NCI-H460 (cell line): ENCODE measurements at places on chromosomes 6 and 20. TPM values are rescaled to one million over a fixed set of nuclear protein-coding genes. Genes with fewer than 3 reads are reported as not detected.

Gene KCNS1
- total RNA-seq: not detected in 2 replicates

Gene COL10A1
- total RNA-seq: 0.02 TPM in 1 of 2 replicates, not detected in the other

Gene CFAP61
- 0.32 TPM in 1 of 2 replicates, not detected in the other for total RNA-seq

Gene ZSCAN31
- total RNA-seq: 31.9 and 41.4 TPM in 2 replicates

Gene MBOAT1
- 8.8 and 9.7 TPM in 2 replicates for total RNA-seq

Gene OR2B6
- total RNA-seq: 0.42 TPM in 1 of 2 replicates, not detected in the other

Gene THEMIS
- total RNA-seq: not detected in 2 replicates

DNA sequence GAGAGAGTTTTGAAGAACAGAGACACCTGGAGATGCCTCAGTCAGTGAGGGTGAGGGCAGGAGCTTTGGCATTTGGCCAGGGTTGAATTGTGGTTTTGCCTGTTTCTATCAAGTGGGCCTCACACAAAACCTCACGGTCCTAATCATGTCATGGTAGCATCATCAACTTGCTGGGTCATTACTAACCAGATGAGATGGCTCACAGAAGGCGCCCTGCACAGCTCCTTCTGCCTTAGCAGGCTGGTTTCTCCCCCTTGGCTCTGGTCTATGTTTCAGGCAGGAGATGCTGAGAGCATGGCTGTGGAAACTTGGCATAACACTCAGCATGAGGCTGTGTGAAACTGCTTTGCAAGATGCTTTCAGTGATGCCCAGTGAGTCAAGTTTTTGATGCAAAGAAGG, 99.3 kb downstream of the LRRC1 start:
- DNase-seq: no peak

GRCh38 chr6:18022398-18023231, 35.2 kb upstream of the KIF13A start:
- DNase-seq: no peak

- DNase-seq: no peak
These were observed 104.3 kb upstream of the BEND6 start for GRCh38 chr6:56850626-56851025.

GRCh38 chr6:147905711-147906110, 397.2 kb downstream of the SAMD5 start:
- no peak for DNase-seq

DNA sequence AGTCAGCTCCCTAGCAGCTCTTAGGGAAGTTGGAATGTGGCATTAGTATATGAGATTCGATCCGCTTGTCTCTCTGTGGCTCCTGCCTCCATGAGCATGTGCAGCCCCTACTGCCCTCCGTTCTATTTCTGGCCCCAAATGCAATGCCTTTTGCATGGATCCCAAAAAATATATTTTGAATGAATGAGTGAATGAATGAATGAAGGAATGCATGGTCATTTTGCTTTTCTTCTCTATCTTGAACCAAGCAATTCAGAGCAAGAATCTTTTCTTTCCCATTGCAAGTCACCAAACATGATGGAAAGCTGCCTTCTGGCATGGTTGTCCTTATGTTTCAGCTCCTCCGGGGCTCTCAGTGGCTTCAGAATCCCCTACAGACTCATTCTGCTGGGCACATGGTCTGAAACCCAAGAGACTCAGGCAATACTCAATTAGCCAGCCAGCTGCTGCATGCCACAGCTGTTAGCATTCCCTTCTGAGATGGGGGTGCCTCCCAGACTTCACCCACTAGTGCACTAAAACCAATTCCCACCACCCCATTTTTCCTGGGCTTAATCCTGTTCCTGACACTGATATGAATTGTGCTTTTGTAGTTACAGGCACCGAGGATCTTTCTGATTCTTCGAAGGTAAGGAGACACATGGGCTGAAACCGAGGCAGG, 2.6 kb upstream of the IYD start:
- DNase-seq: no peak

GRCh38 chr6:56686429-56686828, 43.7 kb upstream of the DST start:
- DNase-seq: no peak

- no peak for DNase-seq
These were observed 106.6 kb upstream of the NRSN1 start for GRCh38 chr6:24019393-24019792.

GRCh38 chr6:148247386-148248063, 95.1 kb upstream of the SASH1 start:
- DNase-seq: no peak

DNA sequence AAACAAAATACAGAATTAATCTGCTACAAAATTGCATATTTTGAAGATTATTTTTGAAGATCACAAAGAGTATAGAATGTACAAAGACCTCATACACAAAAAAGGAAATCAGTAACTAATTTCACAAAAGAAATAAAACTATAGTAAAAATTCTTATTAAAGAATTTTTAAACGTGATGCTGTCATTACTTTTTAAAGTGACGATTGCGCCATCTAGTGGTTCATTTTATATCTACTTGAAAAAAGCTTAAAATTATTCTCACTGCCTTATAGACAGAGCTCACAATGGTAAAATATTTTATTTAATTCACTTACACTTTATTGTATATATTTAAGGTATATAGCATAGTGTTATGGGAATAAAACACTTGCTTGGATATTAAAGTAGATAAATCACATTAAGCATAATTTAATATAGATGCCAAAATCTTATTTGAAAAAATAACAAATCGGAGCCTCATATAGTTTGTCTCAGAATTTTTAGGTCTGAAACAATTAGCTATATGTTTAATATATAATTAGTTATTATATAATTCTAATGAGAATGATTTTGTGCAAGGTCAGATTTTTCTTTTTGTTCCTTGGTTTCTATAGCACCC, 128.8 kb downstream of the PHF3 start:
- DNase-seq: peak; percentile 38

- DNase-seq: no peak
These were observed 38.1 kb downstream of the FAM50B start for GRCh38 chr6:3887150-3887700.

DNA sequence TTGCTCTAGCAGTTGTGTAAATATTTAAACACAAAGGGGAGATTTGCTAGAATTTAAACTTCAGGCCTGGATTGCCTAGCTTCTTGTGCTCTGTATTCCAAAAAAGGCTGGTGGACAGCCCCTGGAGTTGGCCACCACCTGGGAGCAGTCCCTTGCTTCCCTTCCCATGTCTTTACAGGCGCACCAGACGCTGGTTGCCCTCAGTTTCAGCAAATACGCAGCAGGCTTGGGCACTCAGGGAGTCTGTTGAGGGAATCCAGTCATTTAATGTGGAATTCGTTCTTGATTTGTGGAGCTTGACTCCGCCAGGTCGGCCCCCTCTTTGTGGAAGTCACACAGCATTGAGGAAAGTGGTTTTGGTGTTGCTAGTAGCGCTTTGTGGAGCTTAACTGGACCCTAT, 156.8 kb downstream of the DTNBP1 start:
- DNase-seq: no peak

DNA sequence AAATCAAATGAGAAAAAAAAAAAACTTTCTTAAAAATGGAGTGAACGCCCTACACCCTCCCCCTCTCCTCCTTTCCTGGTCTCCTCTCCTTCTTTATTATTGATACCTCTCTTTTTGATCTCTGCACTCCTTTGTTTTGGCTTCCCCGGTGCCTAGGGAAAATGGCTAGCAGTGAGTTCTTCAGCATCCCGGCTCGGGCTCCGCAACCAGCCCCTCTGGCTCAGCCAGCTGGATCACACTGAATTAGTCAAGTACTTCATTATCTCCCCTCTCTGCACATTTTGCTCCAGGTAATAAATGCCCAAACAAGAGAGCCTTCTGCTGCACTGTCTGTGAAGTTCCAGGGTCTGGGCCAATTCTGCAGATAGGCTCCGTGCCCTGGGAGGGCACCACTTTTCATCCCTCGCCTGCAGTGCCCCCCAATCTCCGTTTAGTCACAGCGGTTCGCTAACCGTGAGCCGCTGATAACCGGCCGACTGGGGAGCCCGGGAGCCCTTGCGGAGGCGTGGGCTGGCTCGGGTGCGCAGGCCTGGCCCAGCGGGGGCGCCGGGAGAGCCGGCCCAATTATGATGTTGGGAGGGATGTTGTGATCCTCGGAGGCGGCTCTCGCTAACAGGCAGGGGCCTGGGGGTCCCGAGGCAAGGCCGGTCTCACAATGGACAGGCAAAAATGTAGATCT, 301.9 kb downstream of the TFAP2A start:
- no peak for DNase-seq

- no peak for DNase-seq
These were observed 85.7 kb upstream of the FOXC1 start for GRCh38 chr6:1524040-1524480.

- no peak for DNase-seq
These were observed 48.2 kb upstream of the ZNFX1 start for GRCh38 chr20:49326026-49326425.

DNA sequence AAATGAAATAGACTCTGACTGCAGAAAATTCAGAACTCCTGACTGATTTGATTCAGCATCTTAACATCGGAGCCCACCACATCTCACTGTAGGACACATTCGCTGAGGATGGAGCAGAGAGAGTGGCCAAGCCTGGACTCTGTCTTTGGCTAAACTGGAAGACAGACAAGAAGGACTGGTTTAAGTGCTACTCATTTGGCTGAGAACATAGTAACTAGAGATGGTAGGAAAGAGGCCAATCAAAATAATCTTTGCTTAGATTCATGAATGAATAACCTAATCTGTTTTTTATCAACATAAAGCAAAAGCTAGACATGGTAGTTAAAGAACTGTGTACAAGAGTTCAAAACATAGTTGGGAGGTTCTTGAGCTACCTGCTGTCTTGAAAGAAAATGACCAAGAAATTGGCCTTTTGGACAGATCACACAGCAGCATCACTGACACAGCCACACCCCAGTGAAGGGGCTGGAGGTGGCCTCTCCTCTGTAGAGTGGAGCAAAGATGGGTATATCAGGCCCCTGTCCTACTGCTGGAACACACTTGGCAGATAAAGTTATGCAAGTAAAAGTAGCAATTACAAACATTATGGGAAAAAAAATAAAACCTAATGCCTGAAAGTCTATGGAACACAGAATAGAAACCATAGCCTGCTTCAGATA, 87.1 kb upstream of the NT5E start:
- DNase-seq: no peak

DNA sequence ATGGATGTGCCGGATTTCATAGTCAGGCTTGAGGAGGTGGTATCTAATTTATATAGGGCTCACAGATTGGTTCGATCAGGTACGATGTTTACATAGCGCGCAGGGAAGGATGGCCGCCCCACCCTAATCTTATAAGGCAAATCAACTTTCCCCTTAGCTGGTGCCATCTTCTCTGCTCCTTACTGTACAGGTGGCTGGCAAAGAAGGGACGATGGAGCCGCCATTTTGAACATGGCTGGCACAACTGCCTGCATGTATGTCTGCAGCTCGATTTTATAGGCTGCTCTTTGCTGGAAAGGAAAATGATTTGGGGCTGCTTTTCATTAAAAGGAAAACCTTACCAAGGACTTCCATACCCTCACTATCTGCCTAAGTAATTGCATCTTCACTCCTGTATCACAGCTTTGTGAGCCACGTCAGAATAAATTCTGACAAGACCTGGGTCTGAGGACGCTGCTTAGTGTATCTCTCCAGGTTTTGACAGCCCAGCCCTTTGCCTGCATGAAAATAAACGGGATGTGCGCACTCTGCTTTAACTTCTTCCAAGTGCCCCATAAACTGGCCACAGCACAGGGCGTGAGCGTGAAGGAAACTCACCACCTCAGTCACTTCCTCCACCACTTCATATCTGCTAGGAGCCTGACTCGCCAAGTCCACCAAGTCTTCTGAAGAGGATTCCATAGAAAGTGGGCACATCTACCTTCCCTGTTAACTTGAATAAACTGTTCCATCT, 109.4 kb upstream of the ARMC2 start:
- DNase-seq: no peak

- DNase-seq: no peak
These were observed 1574.9 kb downstream of the HACE1 start for GRCh38 chr6:103284835-103285234.

DNA sequence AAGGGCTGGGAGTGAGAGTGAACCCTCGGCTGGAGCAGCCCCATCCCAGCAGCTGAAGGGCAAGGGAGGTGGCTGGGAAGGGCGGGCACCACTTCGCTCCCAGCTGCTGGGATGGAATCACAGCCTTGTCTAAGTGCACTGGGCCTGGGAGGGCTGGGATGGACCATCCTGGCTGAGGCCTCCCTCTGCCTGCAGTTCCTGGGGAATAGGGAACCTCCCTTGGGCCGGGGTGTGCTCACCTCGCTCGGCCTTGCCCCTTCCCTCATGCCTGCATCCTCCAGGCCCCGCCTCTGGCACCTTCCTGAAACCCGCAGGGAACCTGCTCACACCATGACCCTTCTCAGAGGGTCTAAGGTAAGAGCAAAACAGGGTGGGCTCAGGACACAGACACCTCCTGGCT, 53.7 kb downstream of the SMOC2 start:
- no peak for DNase-seq

- DNase-seq: no peak
These were observed 131.7 kb downstream of the PLCB4 start for GRCh38 chr20:9200620-9201019.

DNA sequence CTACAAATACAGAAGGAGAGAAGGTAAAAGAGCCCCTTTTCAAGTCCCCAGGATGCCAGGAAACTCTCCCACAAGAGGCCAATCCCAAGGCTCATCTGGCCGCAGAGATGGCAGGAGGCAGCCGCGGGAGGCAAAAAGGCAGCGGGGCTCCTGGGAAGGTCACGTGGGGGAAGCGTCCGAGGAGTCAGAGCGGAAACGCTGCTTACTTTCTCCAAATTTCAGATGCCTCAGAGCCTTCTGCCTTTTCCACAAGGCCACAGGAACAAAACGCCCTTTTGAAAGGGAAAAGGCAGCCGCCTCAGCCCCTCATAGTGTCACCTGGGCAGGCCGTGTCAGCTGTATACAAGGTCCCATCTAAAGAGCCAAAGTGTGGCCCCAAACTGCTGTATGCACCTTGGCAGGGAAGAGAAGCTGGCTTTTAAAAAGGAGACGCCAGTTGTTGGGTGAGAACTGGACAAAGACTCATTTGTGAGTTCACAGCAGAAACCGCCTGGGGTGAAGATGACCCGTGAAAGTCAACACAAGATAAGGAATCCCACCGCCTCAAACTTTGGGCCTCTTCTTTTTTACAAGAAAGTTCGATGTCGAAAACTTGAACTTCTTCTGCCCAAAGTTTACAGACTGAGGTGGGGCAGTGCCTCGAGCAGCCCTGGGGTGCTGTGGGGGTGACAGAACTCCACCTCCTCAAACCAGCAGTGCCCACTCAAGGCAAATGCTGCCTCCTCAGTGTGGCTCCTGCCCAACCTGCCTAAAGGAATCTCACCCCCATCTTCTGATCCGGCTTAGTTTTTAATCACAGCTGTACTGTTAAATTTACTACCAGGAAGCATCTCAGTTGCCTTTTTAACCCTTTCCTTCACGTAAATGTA, 45.4 kb downstream of the EZR start:
- no peak for DNase-seq

- DNase-seq: no peak
These were observed 13.5 kb downstream of the HLA-A start for GRCh38 chr6:29955783-29956182.

GRCh38 chr20:47606983-47607613, 105.4 kb downstream of the NCOA3 start:
- peak; percentile 38 for DNase-seq

GRCh38 chr6:89458704-89459103, 25.8 kb downstream of the ANKRD6 start:
- DNase-seq: no peak
